ENCODE measurements at places on chromosomes 1 and 21. TPM values are rescaled to one million over a fixed set of nuclear protein-coding genes. Genes with fewer than 3 reads are reported as not detected.
A peak's percentile ranks its signal among the peaks of the same experiment; 100 is the strongest.

FNBP1L gene
- 1.2 TPM for total RNA-seq

SFN gene
- total RNA-seq = 1.5 TPM

LIPI gene
- total RNA-seq = not detected

DMRTA2 gene
- total RNA-seq = not detected

SCAMP3 gene
- 89.6 TPM for total RNA-seq

KCNK1 gene
- 5.2 TPM for total RNA-seq

ZNF362 gene
- total RNA-seq = 12.9 TPM

KCNA2 gene
- total RNA-seq = 0.36 TPM

DNA sequence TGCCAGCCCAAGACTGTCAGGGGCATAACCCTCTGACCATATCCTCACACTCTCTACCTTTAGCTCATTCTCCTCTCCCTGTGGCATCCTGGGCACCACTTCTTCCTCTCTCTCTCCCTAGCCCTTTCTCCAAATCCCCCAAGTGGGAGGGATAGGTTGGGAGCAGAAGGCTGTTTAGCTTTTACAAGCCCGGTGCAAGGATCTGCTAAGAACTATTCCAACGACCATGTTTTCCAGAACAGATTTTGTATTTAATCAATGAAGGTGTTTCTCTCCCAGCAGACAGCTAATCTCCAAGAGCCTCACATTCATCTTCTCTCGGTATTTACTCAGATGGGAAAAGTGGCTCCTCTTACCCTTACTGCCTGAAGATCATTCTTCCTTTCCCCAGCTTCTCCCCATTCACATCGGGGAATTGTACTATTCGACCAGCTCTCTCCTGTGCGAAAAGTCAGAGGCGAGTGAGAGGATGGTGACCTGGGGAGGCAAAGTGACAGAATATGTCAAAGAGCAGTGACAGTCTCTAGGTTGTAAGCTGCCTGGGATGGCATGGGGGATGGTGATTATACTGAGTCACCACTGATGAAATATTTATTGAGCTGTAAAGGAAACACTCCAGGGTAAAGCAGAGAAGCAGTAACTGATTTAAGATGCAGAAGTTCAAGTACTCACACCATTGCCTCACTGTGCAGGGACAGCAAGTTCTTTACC, 47.0 kb upstream of the RBM15 start:
- H3K36me3 ChIP-seq = no peaks in the 10 kb centered on the region
- H3K27me3 ChIP-seq = no peaks in the 10 kb centered on the region
- no peak for DNase-seq
- H3K27ac ChIP-seq = no peak overlapping the region

GRCh38 chr1:29471487-29472313, 235.4 kb downstream of the PTPRU start:
- no peaks in the 10 kb centered on the region for H3K36me3 ChIP-seq
- DNase-seq = no peak
- no peak overlapping the region for H3K27ac ChIP-seq
- no peak overlapping the region for H3K4me3 ChIP-seq
- H3K27me3 ChIP-seq = peaks cover 19% of the 10 kb centered on the region

DNA sequence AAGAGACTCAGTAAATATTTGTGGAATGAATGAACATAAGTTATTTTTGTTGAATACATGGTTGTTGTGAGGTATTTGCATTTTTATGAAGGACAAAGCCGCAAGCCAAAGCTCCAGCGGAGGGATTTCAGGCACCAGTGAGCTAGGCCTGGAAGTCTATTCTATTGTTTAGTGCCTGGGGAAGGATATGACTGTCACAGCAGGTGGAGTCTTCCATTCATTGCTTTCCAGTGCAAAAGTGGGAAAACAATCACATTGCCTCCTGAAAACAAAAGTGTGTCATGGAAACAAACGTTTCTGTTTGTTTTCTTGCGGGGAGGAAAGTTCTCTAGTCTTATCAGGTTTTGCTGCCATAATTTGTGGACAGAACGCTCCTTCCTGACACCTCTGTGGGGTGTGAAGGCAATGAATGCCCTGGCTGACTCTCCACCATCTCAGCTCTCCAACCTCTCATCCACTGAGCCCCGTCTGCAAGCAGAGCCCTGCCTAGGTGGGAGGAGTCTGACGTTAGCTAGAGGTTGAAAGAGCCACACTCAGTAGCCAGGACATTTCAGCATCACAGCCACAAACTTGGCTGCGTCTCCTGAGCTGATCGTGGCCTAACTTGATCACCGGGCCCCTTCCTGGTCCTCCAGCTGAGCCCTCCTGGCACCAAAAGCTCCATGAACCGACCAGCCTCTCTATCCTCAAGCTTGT, 739.1 kb downstream of the MATN1 start:
- no peak for DNase-seq
- no peak overlapping the region for H3K27ac ChIP-seq
- H3K4me1 ChIP-seq = no peaks in the 10 kb centered on the region
- no peak overlapping the region for H3K4me3 ChIP-seq
- peaks cover 16% of the 10 kb centered on the region for H3K27me3 ChIP-seq
- no peaks in the 10 kb centered on the region for H3K36me3 ChIP-seq

GRCh38 chr1:224623743-224624333, 7.7 kb downstream of the CNIH3 start:
- peaks cover 6% of the 10 kb centered on the region for H3K36me3 ChIP-seq
- H3K27me3 ChIP-seq = peaks cover 28% of the 10 kb centered on the region
- peak overlapping the region; percentile 87 for H3K27ac ChIP-seq
- peak; percentile 90 for DNase-seq
- peak overlapping the region; percentile 45 for H3K4me3 ChIP-seq
- peaks cover 34% of the 10 kb centered on the region for H3K4me1 ChIP-seq

- H3K4me3 ChIP-seq = peak overlapping the region; percentile 85
- H3K4me1 ChIP-seq = peaks cover 25% of the 10 kb centered on the region
- peaks cover 41% of the 10 kb centered on the region for H3K36me3 ChIP-seq
- no peaks in the 10 kb centered on the region for H3K27me3 ChIP-seq
- H3K27ac ChIP-seq = no peak overlapping the region
Observed at GRCh38 chr1:43705334-43705733, 2.0 kb upstream of the ST3GAL3 start.

DNA sequence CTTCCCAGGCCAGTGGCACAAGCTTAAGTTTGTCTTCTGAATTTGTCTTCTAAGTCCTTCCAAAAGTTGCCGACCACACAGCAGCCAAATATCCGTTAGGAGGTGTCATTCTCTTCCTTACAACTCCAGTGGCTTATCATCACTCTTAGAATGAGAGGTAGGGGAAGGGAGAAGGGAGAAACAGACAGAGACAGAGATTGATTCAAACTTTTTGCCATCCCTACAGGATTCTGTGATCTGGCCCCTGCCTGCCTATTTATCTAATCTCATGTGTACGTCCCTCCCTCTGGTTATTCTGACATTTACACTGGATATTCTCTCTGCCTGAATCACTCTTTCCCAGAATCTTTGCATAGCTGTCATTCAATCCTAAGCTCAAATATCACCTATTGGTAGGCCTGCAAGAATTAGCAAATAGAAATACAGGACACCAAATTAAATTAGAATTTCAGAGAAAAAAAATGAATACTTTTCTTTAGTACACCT, 488 bp upstream of the GNL2 start:
- H3K27me3 ChIP-seq = no peaks in the 10 kb centered on the region
- peak overlapping the region; percentile 98 for H3K27ac ChIP-seq
- peaks cover 37% of the 10 kb centered on the region for H3K4me1 ChIP-seq
- DNase-seq = no peak
- peaks cover 18% of the 10 kb centered on the region for H3K36me3 ChIP-seq

- peaks cover 24% of the 10 kb centered on the region for H3K4me1 ChIP-seq
- peak overlapping the region; percentile 2 for H3K27ac ChIP-seq
- DNase-seq = no peak
- H3K36me3 ChIP-seq = no peaks in the 10 kb centered on the region
- H3K4me3 ChIP-seq = no peak overlapping the region
Observed at GRCh38 chr1:212186427-212187207, 98.6 kb upstream of the PPP2R5A start.

Measured in activated CD4-positive, alpha-beta memory T cell treated with anti-CD3 and anti-CD28 coated beads for 36 hours (primary cell).